CD4-positive, alpha-beta T cell treated with Interleukin-6 for 4 hours (primary cell): ENCODE measurements at places on chromosomes 5 and 9.

DNA sequence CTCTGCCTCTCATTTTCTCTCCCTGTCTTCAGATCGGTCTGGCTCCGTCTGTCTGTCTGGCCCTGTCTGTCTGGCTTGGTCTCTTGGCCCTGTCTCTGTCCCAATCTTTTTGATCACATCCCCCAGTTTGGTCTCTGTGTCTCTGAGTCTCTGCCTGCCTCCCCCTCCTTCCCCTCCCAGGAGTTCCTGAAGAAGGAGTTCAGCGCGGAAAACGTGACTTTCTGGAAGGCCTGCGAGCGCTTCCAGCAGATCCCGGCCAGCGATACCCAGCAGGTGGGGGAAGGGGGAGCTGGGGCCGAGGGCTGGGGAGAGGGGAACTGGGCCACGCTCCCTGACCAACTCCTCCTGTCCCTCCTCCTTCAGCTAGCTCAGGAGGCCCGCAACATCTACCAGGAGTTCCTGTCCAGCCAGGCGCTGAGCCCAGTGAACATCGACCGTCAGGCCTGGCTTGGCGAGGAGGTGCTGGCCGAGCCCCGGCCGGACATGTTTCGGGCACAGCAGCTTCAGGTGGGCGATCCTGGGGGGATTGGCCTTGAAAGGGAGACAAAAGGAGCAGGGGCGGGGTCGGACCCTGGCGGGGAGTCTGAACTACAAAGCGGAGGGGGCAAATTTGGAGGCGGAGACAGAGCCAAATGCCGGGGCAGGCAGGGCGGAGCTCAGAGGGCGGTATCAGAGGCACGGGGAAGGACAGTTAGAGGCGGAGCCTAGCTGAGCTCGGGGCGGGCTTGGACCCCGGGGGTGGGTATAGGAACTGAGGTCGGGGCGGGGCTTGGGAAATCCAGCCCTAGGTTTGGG lies 9.0 kb downstream of the RGS14 start:
- DNase-seq: no peak

DNA sequence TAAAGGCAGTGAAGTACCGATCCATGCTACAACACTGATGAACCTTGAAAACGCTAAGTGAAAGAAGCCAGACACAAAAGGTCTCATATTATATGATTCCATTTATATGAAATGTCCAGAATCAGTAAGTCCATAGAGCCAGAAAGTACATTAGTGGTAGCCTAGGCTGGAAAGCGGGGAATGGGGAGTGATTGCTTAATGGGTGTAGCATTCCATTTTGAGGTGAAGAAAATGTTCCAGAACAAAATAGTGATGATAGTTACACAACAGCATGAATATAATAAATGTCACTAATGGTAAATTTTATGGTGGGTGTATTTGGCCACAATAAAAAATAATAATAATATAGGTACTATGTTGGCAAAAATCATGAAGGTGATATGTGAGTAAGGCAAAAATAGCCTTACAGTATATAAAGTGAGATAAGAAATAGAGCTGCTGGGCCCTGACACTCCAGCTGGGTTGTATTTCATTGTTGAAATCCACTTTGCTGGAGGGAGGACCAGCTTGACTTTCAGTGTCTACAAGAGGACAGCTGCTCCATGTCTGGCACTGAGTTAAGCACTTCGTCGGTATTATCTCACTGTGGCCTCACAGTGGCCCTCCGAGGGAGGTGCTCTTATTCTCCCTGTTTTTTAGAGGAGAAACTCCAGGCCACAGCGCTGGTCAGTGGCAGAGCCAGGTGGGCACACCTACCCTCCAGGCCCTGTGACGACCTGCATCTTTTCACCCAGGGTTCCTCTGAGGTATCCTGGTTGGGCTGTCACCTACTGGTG lies 22.4 kb upstream of the ANGPTL2 start:
- DNase-seq: no peak

GRCh38 chr9:33619666-33620404 lies 95.8 kb downstream of the ANKRD18B start:
- DNase-seq: no peak

DNA sequence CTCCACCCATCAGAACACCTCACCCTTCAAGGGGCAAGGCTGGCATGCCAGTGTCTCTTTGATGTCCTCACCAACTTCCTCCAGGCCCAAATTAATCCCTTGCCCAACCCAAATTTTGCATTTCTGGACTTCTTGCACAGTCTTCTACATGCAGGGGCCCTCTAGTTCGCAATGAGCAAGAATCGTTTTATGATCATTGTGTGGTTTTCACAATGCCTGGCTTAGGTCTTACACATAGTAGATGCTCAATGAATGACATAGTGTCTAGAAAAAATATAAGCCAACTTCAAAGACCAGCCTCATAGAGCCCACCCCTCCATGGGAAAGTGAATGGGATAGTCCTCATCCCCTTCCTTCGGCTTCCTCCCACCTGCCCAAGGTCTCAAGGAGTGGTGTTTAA lies 9.8 kb upstream of the ESM1 start:
- DNase-seq: no peak

GRCh38 chr9:127185181-127185580 lies 62.7 kb upstream of the ANGPTL2 start:
- no peak for DNase-seq
